Activated T-cell treated with anti-CD3 and anti-CD28 coated beads, Interleukin-2, amount 50 U/mL, for 4 hours (primary cell): ENCODE measurements at places on chromosomes 3 and 15.

- no peak for DNase-seq
Measured at GRCh38 chr3:177589911-177590381, 392.7 kb upstream of the TBL1XR1 start.

- no peak for DNase-seq
Measured at GRCh38 chr3:189689625-189690024, 58.4 kb downstream of the TP63 start.

- no peak for DNase-seq
Measured at GRCh38 chr3:41867533-41867932, 94.4 kb downstream of the ULK4 start.

- no peak for DNase-seq
Measured at GRCh38 chr3:125589547-125590122, 5.7 kb downstream of the OSBPL11 start.

DNA sequence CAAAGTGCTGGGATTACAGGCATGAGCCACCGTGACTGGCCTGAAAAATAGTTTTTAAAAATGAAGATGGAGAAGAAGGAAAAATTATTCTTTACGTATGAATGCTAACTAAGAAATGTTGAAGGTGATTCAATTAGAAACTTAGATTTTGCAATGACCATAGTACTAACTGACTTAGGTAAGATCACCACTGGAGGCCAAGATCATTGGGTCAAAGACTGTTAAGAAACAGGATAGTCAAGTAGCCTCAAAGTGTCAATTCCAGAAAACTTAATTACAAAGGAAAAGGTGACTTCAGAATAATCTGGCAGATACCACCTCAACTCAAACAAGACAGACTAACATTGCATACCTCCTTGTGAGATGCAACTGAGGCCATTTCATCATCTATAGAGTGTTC is 119.3 kb downstream of the FRMD4B start:
- no peak for DNase-seq
